ENCODE measurements at places on chromosomes 13 and 19. TPM values are rescaled to one million over a fixed set of nuclear protein-coding genes. Genes with fewer than 3 reads are reported as not detected.

CPB2 gene
- not detected for total RNA-seq

TNFSF13B gene
- 2.3 TPM for total RNA-seq

CLDND2 gene
- 0.64 TPM for total RNA-seq

CD79A gene
- not detected for total RNA-seq

SLC46A3 gene
- 2.9 TPM for total RNA-seq

PINLYP gene
- 0.61 TPM for total RNA-seq

TTC9B gene
- 0.72 TPM for total RNA-seq

ACER1 gene
- total RNA-seq, result not detected

ZNF224 gene
- 15.5 TPM for total RNA-seq

ZNF665 gene
- total RNA-seq, result 0.94 TPM

PGLYRP1 gene
- not detected for total RNA-seq

SIGLEC12 gene
- not detected for total RNA-seq

OVOL3 gene
- not detected for total RNA-seq

CDKN2D gene
- 17.4 TPM for total RNA-seq

KLF16 gene
- total RNA-seq, result 8.6 TPM

IL4I1 gene
- not detected for total RNA-seq

SEMA6B gene
- total RNA-seq, result 27.4 TPM

DBP gene
- 19.2 TPM for total RNA-seq

MCEMP1 gene
- 0.27 TPM for total RNA-seq

LCP1 gene
- total RNA-seq, result not detected

CBY2 gene
- not detected for total RNA-seq

CGB5 gene
- not detected for total RNA-seq

GSX1 gene
- not detected for total RNA-seq

VPS36 gene
- 22.4 TPM for total RNA-seq

ACP7 gene
- total RNA-seq, result not detected

ZSCAN4 gene
- total RNA-seq, result not detected

ZNF583 gene
- total RNA-seq, result 2.5 TPM
